ENCODE measurements at places on chromosomes 7 and 10.

DNA sequence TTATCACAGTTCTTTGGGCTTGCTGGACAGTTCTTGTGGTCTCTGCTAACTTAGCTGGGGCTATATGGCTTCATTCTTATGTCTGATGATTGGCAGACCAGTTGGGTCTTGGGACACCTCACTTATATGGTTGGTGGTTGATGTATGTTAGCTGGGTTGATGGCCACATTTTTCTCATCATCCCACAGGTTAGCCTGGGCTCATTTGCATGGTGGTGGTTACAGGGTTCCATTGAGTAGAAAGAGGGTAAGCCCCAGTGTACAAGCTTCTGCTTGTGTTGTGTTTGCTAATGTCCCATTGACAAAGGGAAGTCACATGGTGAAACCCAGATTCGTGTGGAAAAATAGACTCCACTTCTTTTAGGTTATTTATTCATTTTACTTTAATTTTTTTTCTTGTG, 40.6 kb downstream of the TMEM60 start:
- DNase-seq, result no peak

DNA sequence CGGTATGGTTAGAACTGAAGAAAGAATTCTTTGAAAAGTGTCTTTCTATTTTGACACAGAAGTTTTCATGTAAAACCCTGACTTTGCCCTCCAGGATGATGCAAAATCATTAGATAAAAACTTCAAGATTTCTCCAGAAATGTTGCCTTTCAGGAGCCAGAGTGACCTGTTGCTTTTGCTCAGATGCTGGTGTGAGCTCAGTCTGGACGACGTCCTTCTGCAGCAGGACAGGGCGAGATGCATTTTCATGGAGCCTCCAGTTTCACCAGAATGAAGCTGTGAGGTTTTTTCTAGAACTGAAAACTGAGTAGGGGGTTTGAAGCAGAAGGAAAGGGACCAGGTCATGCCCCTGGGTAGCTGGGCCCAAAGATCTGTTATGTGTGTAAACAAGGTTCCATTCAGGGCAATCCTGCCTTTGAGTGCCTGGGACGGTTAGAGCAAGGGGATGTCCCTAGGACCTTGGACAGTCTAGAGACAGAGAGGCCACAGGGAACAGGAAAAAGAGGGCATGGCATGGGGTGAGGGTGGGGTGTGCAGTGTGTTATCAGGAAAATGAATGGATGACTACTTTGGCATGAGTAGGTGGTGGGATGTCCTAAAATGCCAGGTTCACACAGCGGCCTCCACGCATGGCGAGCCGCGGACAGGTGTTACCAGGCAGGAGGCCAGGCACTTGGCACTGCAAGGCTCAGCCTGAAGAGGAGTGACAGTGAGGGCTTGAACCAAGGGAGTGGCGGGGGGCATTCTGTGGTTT, 356.3 kb downstream of the CXCL12 start:
- DNase-seq, result no peak

- DNase-seq, result peak; percentile 71
Observed at GRCh38 chr7:26090927-26091519, 61.0 kb upstream of the NFE2L3 start.

DNA sequence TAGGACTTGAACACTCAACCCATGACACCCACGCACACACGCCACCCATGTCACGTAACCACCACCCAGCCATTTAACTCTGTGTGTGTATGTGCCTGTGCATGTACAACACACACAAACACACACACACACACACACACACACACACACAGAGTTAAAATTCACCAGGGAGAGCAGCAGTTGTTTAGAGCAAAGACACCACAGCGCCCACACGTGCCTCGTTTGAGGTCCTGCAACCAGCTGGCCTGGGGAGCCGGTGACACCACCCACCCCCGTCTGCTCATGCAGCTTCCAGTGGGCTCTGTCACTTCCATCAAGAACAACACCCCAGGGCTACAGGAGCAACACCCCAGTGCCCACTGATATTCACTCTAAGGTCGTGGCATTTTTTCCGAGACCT, 97.4 kb downstream of the ELFN1 start:
- DNase-seq, result no peak

- no peak for DNase-seq
Observed at GRCh38 chr10:78798976-78799730, 269.6 kb upstream of the ZMIZ1 start.

DNA sequence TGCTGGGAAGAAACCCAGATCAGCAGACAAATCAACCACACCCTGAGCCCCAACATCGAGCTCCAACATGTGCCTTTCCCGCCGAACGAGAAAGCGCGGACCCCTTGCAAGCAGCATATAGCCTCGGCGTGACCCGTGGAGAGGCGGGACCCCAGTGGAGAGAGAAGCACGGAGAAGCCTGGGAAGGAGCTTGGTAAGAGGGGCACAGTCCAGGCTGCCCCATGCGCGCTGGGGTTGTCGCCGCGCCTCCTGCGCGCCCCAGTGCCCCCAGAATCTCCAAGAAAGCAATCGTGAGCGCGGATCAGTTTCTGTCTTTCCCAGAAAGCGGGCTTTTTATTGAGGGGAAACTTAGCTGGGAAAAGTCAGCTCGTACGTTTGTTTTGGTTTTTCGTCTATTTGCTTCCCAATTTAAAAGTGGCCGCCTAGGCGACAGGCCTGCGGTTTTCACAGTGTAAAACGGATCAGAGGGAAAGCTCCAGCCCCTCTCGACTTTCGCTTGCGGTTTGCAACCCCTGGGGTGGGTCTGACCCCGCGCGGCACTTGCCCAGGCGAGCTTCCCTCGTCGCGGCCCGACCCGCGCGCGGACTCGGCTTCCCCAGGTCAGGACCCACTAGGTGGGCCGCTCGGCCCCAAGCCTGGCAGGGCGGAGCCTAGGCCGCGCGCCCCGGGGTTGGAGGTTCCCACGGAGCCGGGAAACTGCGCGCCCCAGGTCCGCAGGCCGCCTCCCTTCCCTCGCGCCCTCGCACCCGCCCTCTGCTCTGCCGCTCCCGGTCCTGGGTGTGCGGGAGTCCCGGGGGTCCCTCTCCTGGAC, 31.1 kb downstream of the SKIDA1 start:
- DNase-seq, result no peak

DNA sequence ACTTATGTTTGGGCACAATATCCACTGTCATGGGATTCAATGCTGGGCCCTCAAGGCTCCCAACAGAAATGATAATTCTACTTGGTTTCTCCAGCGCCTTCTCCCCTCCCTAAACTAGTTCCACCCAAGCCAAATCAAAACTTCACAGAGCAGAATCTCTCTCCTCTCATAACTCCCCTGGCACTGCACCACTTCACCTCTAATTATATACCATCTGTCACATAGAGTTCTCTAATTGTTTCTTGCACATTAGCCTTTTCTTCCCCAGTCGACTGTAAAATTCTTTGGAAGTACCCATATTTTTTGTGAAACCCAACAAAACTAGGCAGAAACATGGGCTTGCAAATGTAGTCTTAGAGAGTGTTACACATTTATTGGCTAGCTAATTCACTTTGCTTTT, 8.1 kb downstream of the SGMS1 start:
- DNase-seq, result no peak

- no peak for DNase-seq
Observed at GRCh38 chr7:56291-56913, 136.0 kb upstream of the FAM20C start.

GRCh38 chr10:29619241-29619669, 15.5 kb downstream of the SVIL start:
- DNase-seq, result peak; percentile 77

DNA sequence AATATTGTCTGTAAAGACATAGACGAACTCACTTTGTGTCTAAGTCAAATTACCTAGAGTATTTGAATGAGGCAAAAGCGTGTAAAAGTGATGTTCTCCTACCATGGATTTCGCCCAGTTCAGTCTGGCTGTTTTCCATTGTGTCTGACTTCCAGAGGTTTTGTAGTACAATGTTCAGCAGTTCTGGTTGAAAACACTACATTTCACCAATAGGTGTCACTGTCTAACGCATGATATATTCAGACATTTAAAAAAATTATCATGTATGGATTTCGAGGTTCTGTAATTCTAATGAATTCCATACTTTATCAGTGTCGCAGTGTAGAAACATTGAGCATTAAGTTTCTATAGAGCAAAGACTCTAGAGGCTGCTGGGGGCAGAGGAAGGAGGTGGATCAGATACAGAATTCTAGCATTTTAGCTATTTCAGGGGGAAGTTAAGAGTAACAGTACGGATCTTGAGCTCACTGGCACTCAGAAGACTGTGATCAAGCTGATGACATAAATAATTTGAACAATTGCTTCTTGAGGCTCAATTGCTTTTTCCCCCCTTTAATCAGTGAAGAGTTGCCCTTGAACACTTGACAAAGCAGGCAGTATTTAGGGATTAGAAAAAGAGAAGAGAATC, 196.9 kb upstream of the RHOBTB1 start:
- peak; percentile 64 for DNase-seq
